ENCODE measurements at places on chromosomes 3 and 15.

DNA sequence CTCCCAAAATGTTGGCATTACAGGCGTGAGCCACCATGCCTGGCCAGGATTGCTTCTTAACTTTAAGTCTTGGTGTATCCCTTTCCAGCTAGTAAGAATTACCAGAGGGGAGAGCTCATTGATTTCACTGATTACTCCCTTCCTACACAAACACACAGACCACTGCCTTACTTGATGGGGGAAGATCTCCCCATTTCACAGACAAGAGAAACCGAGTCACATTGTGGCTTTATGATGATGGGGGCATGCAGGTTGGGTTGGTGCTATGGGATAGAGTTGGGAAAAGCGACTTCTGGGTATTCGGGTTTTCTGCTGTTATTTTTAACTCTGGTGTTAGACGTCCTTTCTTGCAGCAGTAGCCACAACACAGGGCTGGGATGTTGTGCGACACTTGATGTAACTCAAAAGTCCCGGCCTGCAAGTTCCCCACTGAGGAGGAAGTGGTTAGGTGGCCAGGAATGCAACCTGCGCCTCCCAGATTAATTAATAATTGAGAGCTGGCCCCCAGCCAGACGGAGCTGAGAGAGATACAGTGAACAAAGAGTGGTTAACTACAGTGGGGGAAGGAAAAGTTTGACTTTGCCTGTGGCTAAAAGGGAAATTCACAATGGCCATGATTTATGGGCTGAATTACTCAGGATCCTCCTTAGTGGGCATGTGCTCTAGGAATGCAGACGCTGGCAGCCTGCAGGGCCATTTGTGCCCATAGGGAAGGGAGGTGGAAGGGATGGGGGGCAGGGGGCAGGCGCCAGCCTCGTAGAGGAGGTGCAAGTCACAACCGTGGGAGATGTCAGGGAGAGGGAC is 63.6 kb downstream of the SMAD6 start:
- DNase-seq, result no peak

- no peak for DNase-seq
Measured at GRCh38 chr3:64732576-64732975, 44.8 kb upstream of the ADAMTS9 start.

GRCh38 chr15:77874063-77874462 is 203.4 kb downstream of the TBC1D2B start:
- no peak for DNase-seq

GRCh38 chr3:127820826-127821313 is 1.4 kb downstream of the MGLL start:
- DNase-seq, result no peak

- DNase-seq, result no peak
Measured at GRCh38 chr15:47997195-47998080, 123.4 kb upstream of the SLC24A5 start.

All from stimulated activated CD4-positive, alpha-beta T cell treated with anti-CD3 and anti-CD28 coated beads, TNF-alpha, amount 100 ng/mL, for 1 hour (primary cell).